ENCODE measurements at places on chromosomes 6 and 20. TPM values are rescaled to one million over a fixed set of nuclear protein-coding genes. Genes with fewer than 3 reads are reported as not detected.

The PBOV1 gene
- not detected for total RNA-seq

The TMEM244 gene
- not detected for total RNA-seq

The RHAG gene
- total RNA-seq, result 0.07 TPM

The FAM8A1 gene
- 5.2 TPM for total RNA-seq

The SMLR1 gene
- not detected for total RNA-seq

The CYP24A1 gene
- total RNA-seq, result 652 TPM

The CCM2L gene
- total RNA-seq, result 0.62 TPM

The KIF6 gene
- 0.24 TPM for total RNA-seq

The SLC17A2 gene
- not detected for total RNA-seq

The RPP40 gene
- 27.5 TPM for total RNA-seq

The ABHD16B gene
- total RNA-seq, result not detected

The FAXC gene
- 6.3 TPM for total RNA-seq

The PROKR2 gene
- total RNA-seq, result not detected

The TMX4 gene
- total RNA-seq, result 14.9 TPM

The ECT2L gene
- total RNA-seq, result not detected

The CCR6 gene
- total RNA-seq, result not detected

The MTFR2 gene
- 12.3 TPM for total RNA-seq

The HLA-DOB gene
- 0.14 TPM for total RNA-seq

The EPB41L1 gene
- total RNA-seq, result 67.3 TPM

The ATF6B gene
- total RNA-seq, result 35.4 TPM

The CASS4 gene
- 0.06 TPM for total RNA-seq

The PREP gene
- 37.7 TPM for total RNA-seq

The FAM217A gene
- not detected for total RNA-seq

The RBPJL gene
- total RNA-seq, result not detected

The PANK2 gene
- total RNA-seq, result 59.2 TPM

The SLC17A5 gene
- 9.2 TPM for total RNA-seq

The PNPLA1 gene
- total RNA-seq, result not detected

The NNAT gene
- not detected for total RNA-seq

The C20orf144 gene
- 0.10 TPM for total RNA-seq

The NFATC2 gene
- total RNA-seq, result 11.7 TPM

The MUCL3 gene
- total RNA-seq, result not detected

The OOEP gene
- total RNA-seq, result not detected

The FOXA2 gene
- total RNA-seq, result 14.3 TPM

The CFB gene
- 2.5 TPM for total RNA-seq

The NOX3 gene
- total RNA-seq, result not detected

The C2 gene
- total RNA-seq, result 0.31 TPM

The GNRH2 gene
- total RNA-seq, result not detected

The POU5F1 gene
- 4.5 TPM for total RNA-seq

The HCRTR2 gene
- total RNA-seq, result not detected

The FBXO5 gene
- total RNA-seq, result 20.9 TPM

The ARMC2 gene
- 3.0 TPM for total RNA-seq

The SH3BGRL2 gene
- total RNA-seq, result 0.25 TPM

The SLC35D3 gene
- total RNA-seq, result 0.09 TPM

The SLC4A11 gene
- 6.2 TPM for total RNA-seq

The LY6G6C gene
- total RNA-seq, result not detected

The RIPOR2 gene
- not detected for total RNA-seq

The AGER gene
- 2.3 TPM for total RNA-seq

The VGLL2 gene
- total RNA-seq, result not detected

The SPATA25 gene
- 0.70 TPM for total RNA-seq

The ACSS1 gene
- total RNA-seq, result 7.1 TPM

The SCRT2 gene
- total RNA-seq, result not detected

The MATN4 gene
- not detected for total RNA-seq

The C6orf163 gene
- total RNA-seq, result 0.19 TPM

The GGTLC1 gene
- total RNA-seq, result not detected

The TFAP2D gene
- not detected for total RNA-seq

The RAD21L1 gene
- total RNA-seq, result not detected
